ENCODE measurements at places on chromosomes 4 and X.

- no peak for DNase-seq
Measured at GRCh38 chrX:102341867-102342266, 94.9 kb downstream of the NXF2 start.

- no peak for DNase-seq
Measured at GRCh38 chr4:75036046-75036830, 103.3 kb downstream of the PARM1 start.

GRCh38 chrX:110966839-110967238, 129.2 kb upstream of the PAK3 start:
- no peak for DNase-seq

- no peak for DNase-seq
Measured at GRCh38 chr4:78558410-78558809, 6.8 kb downstream of the ANXA3 start.

DNA sequence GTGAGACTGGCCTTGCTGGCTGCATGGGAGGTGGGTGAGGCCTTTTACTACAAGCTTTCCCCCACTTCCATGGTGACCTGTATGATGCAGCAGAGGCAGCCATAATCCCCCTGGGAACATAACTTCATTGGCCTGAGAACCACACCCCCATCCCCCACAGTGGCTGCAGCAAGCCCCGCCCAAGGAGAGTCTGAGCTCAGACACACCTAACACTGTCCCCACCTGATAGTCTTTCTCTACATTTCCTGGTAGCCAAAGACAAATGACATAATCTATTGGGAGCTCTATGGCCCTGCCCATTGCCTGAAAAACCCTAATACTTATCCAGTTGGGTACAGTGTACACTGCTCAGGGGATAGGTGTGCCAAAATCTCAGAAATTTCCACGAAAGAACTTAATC, 62.6 kb downstream of the GLUD2 start:
- no peak for DNase-seq

DNA sequence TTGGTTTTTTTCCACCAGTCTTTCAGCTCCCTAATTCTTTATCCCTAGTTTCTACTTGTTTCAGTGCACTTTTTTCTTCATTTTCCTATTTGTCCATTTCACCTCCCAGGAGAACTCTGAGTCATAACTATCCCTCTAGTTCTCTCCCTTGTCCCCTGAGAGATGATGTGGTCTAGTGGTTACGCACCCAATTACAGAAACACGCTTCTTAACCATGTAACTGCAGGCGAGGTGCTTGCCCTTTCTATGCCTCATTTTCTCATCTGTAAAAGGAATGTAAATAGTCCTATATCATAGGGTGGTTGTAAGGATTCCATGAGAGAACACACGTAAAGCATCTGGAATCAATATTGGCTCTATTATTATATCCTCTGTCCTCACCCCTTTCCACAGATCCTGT, 8.8 kb upstream of the GRPR start:
- DNase-seq = no peak

- DNase-seq = no peak
Measured at GRCh38 chrX:55489314-55490009, at the start of gene USP51. Gene USP51 (minus strand): TSS chrX:55489848. CDS start chrX:55488939, 909 bp downstream.

DNA sequence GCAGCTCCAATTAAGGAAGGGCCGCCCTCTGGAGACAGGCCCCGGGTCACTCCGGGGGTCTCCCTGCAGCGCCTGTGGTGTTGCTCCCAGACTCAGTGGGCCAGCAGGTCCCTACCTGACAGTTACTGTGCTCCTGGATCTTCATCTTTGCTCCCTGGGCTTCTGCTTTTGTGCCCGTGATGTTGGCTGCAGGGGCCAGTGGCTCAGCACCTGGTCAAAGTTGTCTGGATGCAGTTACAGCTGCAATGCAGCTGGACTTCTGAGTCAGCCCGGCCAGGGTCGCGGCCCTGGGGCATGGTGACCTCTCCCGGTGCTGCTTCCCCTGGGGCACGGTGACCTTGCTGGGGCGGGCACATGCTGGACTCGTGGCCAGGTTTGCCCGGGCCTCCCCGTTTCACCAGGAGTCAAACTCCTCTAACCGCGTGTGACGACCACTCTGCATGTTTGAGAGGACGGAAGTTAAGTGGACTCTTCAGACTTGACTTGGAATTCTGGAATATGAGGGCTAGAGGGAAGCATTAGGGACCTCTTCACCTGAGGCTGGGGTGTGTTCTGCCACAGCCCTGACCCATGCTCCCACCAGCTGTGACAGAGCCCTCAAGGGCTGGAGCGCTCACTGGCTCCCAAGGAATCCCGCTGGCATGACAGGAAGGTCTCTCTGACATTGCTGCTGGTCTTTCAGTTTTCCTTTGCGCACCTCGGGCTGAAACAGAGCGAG, 3.7 kb downstream of the CTAG2 start:
- DNase-seq = no peak

GRCh38 chr4:7005571-7005970, 37.6 kb upstream of the TADA2B start:
- no peak for DNase-seq

- no peak for DNase-seq
Measured at GRCh38 chr4:100208459-100208858, 18.2 kb upstream of the DDIT4L start.

DNA sequence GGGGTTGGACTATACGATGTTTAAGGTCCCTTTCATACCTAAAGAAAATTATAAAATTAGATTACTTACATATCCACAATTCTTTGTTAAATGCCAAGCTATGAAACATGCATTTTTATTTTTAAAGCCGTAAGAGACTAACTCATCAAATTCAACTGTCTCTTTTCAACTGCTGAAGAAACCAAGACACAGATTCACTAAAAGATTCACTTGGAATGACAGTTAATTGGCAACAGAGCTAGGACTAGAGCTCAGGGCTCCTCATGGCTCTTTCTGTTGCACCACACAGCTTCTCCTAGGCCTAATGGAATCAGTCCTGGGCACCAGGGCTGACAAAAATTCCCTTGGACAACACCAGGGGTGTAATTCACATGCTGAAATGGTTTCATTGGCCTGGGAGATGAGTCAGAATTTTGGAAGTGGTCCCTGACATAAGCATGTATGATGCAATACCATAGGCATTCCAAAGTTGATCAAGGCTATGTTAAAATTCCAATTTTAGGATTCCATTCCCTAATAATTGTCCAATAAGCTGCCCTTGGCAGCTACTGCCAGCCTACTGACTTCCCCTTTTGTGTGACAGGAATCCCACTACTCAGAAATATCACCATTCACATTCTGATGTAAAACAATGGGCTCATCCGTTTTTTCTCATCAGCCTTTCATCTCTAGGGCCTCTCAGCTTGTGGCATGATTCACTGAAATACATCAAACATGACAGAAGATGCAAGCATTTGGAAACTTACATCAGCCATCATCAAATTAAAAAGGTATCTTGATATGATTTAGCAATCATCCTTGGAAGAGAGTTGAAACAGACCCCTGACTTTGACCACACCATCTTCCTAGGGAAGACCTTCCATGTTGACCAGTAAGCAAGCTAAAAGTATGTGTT, 54.2 kb downstream of the PLAC1 start:
- no peak for DNase-seq

DNA sequence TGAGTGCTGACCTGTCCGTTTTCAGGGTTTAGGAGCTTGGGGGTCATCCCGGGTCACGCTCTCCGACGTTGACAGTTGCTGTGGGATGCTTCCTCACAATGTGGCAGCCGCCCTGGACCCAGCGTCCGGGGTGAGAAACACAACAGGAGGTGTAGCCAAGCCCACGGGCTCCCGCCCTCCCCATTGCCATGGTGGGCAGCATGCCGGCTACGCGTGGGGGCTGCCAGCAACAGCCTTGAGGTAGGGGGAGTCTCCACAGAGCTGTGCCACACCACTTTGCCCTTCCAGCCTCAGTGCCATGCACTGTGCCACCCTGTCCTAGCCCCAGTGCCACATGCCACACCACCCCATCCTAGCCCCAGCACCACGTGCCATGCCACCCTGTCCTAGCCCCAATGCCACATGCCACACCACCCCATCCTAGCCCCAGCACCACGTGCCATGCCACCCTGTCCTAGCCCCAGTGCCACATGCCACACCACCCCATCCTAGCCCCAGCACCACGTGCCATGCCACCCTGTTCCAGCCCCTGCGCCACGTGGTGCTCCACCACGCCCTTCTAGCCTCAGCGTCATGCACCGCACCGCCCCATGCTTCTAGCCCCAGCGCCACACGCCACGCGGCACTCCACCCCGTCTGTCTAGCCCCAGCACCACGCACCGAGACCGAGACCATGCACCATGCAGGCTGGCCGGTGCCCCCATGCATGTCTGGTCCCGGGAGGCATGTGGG, 8.5 kb upstream of the HGFAC start:
- no peak for DNase-seq

GRCh38 chr4:3213106-3213425, 35.9 kb upstream of the MSANTD1 start:
- no peak for DNase-seq

GRCh38 chr4:122003335-122003734, 51.5 kb upstream of the TRPC3 start:
- no peak for DNase-seq

GRCh38 chr4:149676076-149676475, 139.6 kb downstream of the IQCM start:
- no peak for DNase-seq

DNA sequence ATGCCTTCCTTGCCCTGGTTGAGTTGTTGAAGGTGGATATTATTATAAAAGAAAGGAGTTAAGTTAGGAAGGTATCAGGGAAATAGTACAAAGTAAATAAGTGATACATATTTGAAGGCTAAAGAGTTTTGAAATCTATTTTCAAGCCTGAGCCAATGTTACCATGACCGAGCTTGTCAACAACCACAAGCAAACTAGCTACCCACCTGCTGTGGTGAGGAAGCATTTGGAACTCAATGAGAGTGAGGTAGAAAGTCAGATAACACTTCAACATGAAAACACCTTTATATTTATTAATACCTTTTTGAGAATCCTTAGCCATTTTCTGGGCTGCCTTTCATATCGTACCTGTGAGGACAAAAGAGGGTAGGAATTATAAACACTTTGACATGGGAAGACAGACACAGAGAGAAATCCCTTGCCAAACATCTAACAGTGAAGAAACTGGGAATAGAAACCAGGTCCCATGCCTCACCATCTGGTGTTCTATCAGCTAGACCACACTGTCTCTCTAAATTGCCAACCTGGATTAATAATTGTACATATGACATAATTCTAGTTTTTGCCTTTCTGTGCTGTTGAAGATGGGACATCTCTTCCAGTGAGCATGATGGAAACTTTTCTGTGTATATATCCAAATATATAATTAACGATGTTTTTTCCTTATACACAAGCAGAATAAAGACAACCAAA, 606.4 kb upstream of the NR3C2 start:
- DNase-seq = no peak

- no peak for DNase-seq
Measured at GRCh38 chr4:138952411-138952810, 63.2 kb upstream of the NOCT start.

- DNase-seq = no peak
Measured at GRCh38 chr4:138256608-138257007, 14.5 kb upstream of the SLC7A11 start.

DNA sequence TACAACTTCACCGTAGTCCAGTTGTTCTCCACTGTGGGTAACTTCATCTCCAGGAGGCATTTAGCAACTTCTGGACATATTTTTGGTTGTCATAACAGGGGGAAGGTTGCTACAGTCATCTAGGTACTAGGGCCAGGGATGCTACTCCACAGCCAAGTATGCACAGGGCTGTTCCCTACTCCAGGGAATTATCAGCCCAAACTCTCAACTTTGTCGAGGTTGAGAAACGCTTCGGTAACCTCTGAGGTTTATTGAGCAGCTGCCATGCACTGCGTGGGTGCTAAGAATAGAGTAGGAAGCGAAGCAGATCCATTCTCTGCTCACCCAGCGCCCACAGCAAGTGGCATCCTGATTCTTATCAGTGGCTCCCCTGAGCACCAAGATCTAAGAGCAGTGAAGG, 8.2 kb downstream of the FGFBP1 start:
- DNase-seq = no peak

DNA sequence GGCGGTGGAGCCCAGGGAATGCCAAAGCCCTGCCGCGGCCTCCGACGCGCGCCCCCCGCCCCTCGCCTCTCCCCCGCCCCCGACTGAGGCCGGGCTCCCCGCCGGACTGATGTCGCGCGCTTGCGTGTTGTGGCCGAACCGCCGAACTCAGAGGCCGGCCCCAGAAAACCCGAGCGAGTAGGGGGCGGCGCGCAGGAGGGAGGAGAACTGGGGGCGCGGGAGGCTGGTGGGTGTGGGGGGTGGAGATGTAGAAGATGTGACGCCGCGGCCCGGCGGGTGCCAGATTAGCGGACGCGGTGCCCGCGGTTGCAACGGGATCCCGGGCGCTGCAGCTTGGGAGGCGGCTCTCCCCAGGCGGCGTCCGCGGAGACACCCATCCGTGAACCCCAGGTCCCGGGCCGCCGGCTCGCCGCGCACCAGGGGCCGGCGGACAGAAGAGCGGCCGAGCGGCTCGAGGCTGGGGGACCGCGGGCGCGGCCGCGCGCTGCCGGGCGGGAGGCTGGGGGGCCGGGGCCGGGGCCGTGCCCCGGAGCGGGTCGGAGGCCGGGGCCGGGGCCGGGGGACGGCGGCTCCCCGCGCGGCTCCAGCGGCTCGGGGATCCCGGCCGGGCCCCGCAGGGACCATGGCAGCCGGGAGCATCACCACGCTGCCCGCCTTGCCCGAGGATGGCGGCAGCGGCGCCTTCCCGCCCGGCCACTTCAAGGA, at the start of gene FGF2:
TSS of gene FGF2 (plus strand) at position 279 of the 705 bp plus-strand sequence. CDS start at position 623, 344 bp downstream.
- no peak for DNase-seq

DNA sequence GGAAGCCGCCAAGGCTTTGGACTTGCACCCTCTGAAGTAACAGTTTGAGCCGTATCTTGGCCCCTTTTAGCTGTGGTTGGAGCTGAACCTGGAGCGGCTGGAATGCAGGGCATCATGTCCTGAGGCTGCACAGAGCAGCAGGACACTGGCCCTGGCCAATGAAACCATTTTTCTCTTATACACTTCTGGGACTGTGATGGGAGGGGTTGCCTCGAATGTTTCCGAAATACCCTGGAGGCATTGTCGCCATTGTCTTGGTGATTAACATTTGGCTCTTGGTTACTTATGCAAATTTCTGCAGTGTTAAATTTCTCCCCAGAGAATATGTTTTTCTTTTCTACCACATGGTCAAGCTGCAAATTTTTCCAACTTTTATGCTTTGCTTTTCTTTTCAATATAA, 137.2 kb downstream of the MAGEC1 start:
- DNase-seq = no peak

All from NCI-H524 treated with DMSO at 0.1 percent for 48 hours (cell line).